ENCODE measurements at places on chromosomes 16 and 17. TPM values are rescaled to one million over a fixed set of nuclear protein-coding genes. Genes with fewer than 3 reads are reported as not detected.

DNA sequence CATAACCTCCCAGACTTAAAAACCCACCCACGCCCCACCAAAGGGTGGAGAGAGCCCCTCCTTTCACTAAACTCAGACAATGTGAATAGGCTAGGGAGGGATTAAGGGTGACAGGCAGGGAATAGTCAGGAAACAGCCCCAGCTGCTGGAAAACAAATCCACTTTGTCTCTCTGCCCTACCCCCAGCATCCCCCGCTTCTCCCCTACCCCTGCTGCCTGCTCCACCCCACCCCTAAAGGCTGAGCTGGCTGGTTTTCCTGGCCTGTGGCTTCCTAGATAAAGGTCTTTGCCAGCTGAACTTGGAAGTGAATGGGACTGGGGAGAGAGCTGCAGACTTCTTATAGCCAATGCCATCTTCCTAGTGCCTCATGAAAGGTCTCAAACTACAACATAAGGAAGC lies 15.0 kb downstream of the CAVIN1 start:
- DNase-seq, result no peak

- no peak for DNase-seq
These were observed 20.9 kb downstream of the AKTIP start for GRCh38 chr16:53482123-53482522.

CTRB1 gene
- total RNA-seq, result not detected

IGFBP4 gene
- total RNA-seq, result 67.7 TPM

DNA sequence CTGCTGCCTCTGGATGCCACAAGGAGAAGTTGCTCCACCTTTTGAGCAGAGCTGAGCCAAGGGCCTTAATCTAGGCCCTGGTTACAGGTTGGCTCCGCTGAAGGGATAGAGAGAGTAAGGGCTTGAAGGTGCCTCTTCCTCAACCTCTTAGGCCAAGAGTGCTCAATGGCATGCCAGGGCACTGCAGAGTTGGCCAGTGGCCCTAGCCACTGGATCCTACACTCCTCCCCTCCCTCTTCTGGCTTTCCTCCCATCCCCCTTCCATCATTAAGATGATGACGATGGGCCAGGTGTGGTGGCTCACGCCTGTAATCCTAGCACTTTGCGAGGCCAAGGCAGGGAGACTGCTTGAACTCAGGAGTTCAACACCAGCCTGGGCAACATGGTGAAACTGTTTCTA lies 50.5 kb downstream of the MYO18A start:
- no peak for DNase-seq

GRCh38 chr17:15973834-15974233 lies 25.7 kb downstream of the ZSWIM7 start:
- DNase-seq, result no peak

GRCh38 chr17:15482476-15482875 lies 15.1 kb upstream of the CDRT4 start:
- DNase-seq, result no peak

ABCC3 gene
- 6.3 TPM for total RNA-seq

GRCh38 chr16:11597235-11598095 lies 10.7 kb upstream of the LITAF start:
- no peak for DNase-seq

DNA sequence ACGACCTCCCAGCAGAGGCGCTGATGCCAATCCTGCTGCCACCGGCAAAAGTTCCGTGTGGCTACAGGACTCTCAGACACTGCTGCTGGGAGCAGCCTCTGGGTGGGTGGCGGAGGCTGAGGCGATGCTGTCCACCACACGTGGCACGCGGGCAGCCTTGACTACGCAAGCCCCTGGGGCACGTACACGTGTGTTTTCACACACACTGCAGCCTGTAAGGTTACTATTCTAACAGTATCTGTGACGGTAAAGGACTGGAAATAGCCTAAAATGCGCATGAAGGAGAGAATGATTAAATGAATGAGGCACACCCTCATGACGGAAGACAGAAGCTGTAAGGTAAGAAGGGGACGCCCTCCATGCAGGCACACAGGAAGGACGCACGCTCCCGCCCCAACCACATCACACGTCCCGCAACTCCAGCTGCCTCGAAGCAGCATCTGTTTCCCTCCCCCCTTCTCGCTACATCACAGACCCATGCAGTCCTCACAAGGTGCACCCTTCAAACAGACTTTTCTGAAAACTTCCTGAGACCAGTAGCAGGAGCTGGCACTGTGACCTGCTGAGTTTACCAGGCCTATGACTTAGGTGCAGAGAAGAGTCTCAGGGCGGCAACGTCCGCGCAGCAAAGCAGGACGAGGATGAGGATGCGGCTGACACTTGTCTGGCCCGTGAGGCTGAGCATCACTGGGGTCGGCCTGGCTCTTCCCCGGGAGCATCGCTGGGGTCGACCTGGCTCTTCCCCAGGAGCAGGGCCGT lies 28.7 kb upstream of the FASN start:
- DNase-seq, result no peak

SRL gene
- not detected for total RNA-seq

All from epithelial cell of proximal tubule (primary cell).